ENCODE measurements at places on chromosomes 2 and 18. TPM values are rescaled to one million over a fixed set of nuclear protein-coding genes. Genes with fewer than 3 reads are reported as not detected.

NPHP1 gene
- total RNA-seq = 11.8 TPM

MEP1B gene
- not detected for total RNA-seq

REEP1 gene
- total RNA-seq = 0.52 TPM

ZNF385B gene
- total RNA-seq = 13.5 TPM

ZNF521 gene
- total RNA-seq = 174 TPM

OSBPL6 gene
- total RNA-seq = 5.4 TPM

Measured in articular chondrocyte of knee joint (primary cell).